NCI-H345 (cell line): ENCODE measurements at places on chromosomes 11 and 22.

DNA sequence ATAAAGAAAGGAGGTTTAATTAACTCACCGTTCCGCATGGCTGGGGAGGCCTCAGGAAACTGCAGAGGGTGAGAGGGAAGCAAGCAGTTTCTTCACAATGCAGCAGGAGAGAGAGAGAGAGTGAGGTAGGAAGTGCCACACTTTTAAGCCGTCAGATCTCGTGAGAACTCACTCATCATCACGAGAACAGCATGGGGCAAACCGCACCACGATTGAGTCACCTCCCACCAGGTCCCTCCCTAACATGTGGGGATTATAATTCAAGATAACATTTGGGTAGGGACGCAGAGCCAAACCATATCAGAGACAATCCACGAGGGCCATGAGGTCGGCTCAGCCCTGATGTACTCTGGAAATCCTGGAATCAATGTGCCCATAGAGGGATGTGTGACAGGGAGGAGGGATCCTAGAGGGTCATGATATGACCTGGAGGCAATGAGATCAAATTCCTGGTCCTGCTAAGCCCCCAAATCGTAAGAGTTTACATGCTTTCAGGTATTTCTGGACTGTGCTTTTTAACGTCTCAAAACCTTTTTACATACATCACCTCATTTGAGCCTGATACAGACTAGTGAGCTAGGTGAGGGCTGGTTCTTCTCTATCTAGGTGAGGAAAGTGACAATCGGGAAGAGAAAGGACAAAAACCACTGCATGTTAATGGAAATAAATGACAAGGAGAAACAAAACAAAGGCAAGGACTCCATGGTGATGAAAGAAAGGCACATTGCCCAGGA, 19.5 kb upstream of the RASSF10 start:
- peak; percentile 68 for DNase-seq

DNA sequence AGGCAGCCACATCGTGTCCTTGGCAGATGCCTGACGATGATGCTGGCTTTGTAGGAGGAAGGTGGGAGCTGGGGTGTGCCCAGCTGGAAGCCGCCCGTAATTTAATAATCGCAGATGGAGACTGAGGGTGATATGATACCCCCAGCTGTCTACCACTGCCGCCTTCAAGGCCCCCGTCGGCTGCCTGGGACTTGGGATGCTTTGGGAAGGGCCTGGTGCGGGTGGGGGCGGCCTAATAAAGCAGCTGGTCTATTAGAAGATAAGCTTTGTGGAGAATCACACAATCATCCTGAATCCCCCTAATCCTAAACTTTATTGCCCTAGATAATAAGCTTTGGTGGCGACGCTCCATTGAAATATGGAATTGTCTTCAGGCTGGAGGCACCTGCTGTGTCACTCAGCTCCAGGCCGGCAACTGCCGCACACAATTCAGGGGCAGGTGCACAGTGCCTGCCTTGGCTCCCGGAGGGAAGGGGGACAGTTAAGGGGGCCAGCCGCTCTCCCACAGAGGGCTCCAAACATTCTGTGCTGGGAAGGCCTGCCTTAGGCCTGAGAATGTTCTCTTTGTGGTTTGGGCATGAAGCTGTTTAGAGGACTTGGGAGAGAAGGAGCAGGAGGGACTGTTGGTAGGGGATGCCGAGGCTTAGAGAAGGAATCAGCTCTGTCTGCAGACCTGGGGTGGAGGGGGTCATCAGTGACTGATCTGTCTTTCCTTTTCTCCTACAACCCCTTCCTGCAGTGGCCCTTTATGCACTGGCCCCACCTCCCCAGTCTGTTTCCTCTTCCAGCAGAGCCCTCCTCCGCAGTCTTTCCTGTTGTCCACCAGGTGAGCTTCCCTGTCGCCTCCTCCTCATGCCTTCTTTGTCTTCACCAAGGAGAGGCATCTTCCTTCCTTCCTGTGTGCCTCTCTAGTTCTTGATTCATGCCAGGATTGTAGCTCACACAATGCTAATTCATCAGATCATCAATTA, 65.3 kb downstream of the ARL14EP start:
- DNase-seq: no peak

- no peak for DNase-seq
Measured at GRCh38 chr11:2529173-2529572, 84.4 kb downstream of the KCNQ1 start.

DNA sequence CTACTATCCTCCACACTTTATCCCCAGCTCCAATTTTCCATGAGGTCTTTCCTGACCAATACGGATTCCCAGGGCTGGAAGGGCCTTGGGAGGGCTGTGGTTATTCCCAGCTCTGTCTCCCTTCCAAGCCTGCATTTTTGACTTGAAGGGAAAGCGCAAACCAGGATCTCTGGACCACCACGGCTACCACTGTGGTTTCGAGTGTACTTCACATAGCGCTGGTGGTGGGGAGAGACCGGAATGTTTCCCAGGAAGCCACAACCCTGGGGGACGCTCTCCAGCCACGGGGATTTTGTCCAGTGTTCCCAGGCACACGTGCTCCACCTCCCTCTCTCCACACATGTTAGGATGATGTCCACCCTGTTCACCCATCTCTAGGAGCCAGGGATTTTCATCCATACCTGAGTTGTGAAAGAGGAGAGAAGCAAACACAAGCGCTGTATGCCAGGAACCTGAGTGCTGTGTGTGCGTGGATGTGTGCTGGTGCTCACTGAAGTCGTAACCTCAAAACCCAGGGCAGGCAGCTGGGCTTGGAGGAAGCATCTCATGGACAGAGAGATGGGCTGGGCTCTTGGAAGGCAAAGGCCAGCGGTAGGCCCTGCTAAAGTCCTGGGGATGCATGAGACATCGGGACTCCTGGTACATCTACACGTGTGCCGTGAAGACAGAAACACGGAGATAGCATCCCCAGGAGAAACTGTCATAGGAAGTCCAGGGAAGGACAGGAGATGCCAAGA, 1.3 kb upstream of the NPTXR start:
- DNase-seq: no peak

GRCh38 chr11:115221461-115222069, 282.6 kb downstream of the CADM1 start:
- DNase-seq: no peak

- peak; percentile 74 for DNase-seq
Measured at GRCh38 chr22:43446037-43446803, 34.4 kb downstream of the MPPED1 start.
